ENCODE measurements at places on chromosomes 1 and 21.

DNA sequence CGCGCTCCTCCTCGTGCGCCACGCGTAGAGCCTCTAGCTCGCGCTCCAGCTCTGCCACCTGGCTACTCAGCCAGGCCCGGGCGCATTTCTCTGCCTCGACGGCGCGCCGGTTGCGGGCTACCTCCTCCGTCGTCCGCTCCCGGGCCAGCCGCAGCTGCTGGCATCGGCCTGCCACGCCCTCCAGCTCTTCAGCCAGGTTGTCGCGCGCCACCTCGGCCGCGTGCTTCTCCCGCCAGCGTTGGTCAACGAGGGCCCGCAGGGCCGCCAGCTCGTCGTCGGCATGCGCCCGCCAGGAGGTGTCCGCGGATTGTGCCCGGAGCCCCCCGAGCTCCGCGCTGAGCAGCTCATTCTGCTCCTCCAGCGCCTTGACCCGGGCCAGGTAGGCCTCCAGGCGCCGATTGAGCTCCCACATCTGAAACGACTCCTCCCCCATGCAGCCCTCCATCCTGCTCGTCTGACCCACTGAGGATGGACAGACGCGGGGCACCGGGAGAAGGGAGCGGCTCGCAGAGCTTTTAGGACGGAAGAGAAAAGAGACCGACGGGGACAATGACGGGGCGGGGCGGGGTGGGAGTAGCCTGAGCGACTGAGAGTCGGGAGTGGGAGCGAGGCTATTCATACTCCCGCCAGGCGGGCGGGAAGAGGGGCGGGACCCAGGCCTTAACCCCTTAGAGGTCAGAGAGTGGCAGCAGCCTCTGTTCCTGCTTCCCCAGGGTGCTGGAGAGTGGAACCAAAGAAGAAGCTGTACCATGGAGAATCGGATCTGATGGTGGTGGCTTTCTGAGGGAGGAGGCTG, at the start of gene NES:
NES (minus strand) TSS at position 588 of the 796 bp plus-strand sequence; CDS start at position 445, 143 bp downstream.
- DNase-seq = no peak

- no peak for DNase-seq
These were observed 25.5 kb downstream of the CDC14A start for GRCh38 chr1:100377590-100378361.

DNA sequence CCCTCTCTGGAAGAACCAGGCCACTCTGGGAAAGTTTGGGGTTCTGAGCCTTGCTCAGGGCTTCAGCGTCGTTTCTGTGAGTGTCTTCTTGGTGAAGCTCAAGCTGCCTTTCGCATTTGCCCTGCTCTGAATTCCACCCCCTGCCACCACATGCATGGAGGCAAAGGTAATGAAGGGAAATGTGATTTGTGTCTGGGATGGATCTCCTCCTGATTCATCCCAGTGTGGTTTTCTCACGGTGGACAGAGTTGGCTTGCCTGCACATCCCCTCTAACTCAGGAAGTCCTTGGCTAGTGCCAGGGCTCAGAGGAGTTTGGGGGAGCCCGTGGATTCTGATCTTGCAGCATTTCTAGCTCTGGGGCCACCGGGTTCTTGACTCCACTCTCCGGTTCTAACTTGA, 173.6 kb upstream of the RAB4A start:
- DNase-seq = no peak

GRCh38 chr1:22250724-22251123, 107.8 kb upstream of the WNT4 start:
- no peak for DNase-seq

DNA sequence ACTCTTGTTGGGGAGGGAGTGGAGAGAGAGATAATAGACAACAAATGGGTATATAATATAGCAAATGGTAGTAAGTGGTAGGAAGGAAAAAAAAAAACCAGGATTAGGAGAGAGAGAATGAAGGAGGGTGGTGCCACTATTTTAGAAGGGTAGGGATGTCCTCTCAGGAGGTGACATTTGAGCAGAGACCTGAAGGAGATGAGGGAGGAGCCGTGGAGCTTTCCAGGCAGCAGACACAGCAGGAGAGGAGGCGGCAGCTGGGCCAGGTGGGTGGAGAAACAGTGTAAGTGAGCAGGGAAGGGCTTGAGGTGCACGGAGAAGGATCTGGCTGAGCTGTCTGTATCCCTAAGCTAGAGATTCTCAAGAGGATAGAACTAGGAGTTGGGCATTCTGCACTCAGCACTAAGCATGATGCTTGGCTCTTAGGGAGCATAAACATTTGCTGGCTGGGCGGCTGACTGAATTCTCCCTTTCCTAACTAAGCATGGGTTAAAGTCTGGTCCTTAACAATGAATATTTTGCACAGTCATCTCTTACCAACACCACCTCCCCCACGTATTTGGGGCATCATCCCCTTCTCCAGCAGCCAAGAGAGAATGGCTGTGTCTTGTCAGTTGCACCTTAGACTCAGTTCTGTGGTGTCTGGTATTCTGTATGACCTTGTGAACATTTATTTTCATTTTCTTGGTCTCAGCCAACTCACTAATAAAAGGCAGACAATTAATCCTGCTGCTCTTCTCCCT, 27.6 kb upstream of the SARS1 start:
- no peak for DNase-seq

- no peak for DNase-seq
These were observed 13.5 kb downstream of the CYP4B1 start for GRCh38 chr1:46812065-46812963.

DNA sequence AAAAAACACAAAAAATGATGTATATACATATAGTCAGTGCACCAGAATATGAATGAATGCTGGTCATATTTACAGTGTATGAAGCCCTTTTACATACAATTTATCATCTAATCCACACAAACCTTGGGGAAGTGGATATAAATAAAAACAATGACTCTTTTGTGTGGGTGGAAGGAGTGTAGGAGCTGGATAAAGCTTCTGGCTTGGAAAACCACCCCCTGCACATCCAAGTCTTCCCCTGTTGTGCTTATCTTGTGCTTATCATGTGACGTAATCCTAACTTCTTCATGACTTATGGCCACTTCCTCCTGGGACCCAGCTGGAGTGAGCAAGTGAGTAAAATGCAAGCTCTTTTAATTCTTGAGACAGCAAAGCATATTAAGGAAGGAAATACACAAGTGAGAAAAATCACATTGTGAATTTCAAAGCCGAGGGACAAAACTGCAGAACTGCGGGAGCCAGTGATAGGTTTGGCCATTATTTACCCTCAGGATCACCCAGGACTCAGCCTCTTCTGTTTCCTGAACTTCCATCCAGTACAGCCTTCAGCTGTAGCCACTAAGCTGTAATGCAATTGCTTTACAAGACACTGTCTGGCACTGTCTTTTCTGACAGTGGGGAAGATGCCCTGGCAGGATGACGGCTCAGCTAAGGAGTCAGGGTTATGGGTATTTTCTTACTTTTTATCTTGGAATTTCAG, 104.0 kb upstream of the PPM1J start:
- DNase-seq = no peak

GRCh38 chr1:33375316-33375715, 54.4 kb upstream of the A3GALT2 start:
- DNase-seq = peak; percentile 53

- no peak for DNase-seq
These were observed 46.8 kb upstream of the ECE1 start for GRCh38 chr1:21337010-21337437.

GRCh38 chr1:155321639-155322503, 1.2 kb downstream of the RUSC1 start:
- DNase-seq = no peak

- DNase-seq = no peak
These were observed 16.5 kb downstream of the ATP1B1 start for GRCh38 chr1:169122976-169123375.

DNA sequence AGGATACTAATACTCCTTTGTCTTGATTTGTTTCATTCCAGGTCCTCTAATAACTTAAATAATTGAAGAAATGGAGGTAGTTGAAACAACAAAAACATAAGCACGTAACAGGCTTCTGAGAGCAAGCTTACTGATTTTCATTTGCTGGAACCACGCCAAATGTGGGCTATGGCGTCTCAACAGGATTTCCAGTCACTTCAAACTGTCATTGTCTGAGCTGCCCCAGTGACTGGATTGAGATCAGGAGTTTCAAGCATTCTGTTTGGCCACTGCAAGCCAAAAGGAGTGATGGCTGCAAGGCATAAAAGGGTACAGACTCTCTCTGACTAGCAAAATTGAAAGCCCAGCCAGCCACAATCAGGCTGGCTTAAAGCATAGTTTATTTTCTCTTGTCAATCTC, 289.9 kb downstream of the DPYD start:
- DNase-seq = no peak

DNA sequence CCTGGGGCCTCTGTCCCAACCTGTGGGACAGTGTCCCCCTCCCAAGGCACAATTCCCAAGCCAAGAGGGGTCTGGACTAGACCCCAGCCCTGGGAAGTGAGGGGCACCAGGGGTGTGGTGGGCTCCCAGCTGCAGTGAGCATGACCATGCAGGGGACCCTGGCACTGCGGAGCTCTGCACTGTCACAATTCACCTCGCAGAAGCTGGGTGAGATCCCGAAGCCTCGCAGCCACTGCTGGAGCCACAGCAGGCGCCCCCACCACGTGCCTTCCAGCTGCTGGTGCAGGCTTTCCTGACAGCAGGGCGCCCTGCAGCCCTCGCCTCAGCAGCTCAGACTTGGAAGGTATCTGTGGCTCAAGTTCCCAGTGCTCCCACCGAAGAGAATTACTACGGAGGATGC, 10.0 kb upstream of the SRARP start:
- no peak for DNase-seq

DNA sequence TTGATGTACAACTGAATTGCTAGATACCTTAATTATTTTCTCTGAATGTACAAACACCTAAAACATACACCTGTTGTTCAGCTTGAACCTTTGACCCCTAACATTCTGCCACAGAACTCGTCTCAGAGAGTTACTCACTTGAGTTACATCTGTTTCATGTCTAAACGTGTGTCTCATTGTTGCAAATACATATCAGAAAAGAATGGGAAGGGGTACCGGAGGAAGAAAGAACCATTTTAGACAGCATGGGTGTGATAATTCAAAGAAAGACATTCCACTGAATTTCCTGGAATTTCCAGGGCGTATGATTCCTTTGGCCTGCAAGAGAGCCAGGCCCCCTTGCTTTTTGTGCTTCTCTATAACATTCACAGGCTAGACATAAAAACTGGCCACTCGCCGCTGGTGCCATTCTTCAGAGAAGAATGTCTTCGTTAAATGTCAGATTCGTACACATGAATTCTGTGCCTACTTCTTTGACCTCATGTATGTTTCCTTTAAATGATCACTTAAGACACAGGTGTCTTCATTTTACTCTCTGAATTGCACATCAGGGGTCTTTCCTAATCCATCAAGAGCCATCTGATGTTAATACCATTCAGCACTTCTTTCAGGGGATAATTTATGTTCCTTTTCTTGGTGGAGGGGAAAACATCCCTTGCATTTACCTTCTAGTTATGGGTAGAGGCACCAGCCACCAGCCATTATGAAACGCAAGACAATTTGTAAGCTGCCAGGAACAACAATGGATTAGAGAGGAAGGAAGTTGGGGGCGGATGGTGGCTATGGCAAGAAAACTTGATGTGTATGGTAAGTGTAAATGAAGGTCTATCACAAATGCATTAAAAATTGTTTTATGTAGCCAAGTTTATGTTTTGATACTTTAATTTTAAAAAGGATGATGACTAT, 12.7 kb downstream of the ATF3 start:
- DNase-seq = no peak

- no peak for DNase-seq
These were observed 53.1 kb downstream of the SLC19A1 start for GRCh38 chr21:45488931-45489721.

- no peak for DNase-seq
These were observed 49.1 kb upstream of the CSF3R start for GRCh38 chr1:36531833-36532232.

DNA sequence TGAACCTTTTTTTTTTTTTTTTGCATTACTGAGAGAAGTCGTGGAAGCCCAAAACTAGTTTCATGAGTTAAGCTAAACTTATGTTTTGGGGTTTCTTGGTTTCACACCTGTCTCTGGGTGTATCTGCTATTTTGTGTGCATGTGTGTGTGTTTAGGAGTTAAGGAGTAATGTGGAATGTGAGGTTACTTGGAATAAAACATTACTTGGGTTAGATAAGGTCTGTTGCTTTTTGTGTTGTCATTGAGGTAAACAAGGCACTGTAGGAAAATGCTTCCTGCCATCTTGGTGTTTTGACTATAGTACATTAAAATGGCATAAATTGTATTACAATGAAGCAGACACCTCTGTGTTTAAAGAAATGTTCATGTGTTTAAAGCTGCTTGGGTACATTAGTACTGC, 2.9 kb downstream of the TENT5C start:
- DNase-seq = no peak

- DNase-seq = no peak
These were observed 72.3 kb upstream of the COL11A1 start for GRCh38 chr1:103180660-103181059.

DNA sequence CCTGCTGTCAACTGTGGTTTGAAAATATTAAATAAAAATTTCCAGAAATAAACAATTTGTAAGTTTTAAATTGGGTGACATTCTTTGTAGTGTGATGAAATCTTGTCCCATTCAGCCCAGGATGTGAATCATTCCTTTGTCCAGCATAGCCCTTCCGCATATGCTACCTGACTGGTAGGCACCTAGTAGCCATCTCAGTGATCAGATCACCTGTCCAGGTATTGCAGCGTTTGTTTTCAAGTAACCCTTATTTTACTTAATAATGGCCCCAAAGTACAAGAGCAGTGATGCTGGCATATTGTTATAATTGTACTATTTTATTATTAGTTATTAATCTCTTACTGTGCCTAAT, 351.6 kb upstream of the B3GALT2 start:
- DNase-seq = no peak

DNA sequence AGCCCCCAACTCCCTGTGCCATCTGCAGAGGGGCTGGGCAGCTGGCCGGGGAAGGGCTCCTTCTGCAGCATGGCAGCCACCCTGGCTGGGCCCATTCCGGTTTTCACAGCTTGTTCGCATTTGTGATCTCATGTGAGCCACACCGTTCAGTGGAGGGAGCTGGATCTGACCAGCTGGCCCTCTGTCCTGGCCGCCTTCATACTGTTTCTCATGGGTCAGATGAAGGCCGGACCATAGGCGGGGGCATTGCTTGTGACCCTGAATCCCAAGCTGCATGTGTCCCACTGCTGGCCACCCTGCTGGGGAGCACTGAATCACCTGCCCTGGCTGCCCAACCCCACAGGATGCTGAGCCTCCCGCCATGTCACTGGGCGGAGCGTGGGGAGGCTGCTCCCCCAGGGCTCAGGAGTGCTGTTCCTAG, 36.4 kb upstream of the PRSS38 start:
- no peak for DNase-seq

DNA sequence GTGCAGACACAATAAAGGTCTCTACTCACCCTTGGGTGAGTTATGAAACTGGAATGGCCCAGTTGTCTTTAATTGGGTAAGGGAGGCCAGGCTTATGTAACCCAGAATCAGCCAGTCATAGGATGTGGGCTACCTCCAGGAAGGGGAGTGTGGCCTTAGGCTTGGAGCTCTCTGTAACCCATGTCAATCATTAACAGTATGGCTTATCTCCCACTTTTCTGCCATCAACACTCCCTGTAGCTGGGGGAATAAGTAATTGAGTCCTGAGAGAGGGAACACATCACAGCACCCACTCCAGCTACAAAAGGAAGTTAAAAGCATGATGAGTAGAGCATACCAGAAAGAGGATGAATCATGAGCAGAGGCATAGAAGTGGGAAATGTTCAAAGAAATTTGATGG, 327.0 kb upstream of the DUSP10 start:
- DNase-seq = no peak
